ENCODE measurements at places on chromosomes 1 and 21. TPM values are rescaled to one million over a fixed set of nuclear protein-coding genes. Genes with fewer than 3 reads are reported as not detected.

DNA sequence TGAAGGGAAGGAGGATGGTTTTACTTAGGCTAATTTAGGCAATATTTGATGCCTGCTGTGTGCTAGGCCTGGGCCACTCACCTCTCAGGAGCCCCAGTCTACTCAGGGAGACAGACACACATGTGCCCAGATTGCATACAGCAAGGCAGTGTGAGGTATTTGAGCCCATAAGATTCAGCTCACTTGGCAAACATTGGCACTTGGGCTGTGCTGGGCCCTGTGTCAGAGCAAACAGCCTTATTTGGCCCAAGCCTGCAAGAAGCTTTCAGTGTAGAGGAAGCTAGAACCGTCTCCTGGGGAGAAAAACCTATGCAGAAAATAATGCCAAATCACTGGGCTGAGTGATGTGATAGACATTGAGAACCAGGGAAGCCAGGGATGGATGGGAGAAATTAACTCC, 3.9 kb upstream of the SYNC start:
- H3K4me1 ChIP-seq: peaks cover 13% of the 10 kb centered on the region
- no peak overlapping the region for H3K27ac ChIP-seq
- H3K4me3 ChIP-seq: no peak overlapping the region

DNA sequence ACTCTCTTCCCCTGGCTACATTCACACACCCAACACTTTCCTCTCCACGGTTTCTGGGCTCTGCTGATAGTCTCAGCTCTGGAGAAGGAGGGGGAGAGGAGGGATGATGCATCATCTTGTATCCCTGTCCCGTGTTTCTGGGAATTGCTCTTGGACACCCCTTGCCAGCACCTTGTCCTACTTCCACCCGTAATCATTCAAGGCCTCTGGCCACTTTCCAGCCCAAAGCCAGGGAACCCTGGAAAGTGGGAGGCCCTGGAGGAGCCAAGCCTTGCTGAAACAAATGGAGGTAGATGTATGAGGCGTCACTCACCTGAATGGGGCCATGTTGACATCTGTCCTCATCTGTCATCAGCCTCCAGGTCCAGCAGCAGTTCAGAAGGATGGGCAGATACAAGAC, 4.4 kb downstream of the PLEKHO1 start:
- no peak for DNase-seq
- no peak overlapping the region for H3K27ac ChIP-seq
- peaks cover 52% of the 10 kb centered on the region for H3K36me3 ChIP-seq

DNA sequence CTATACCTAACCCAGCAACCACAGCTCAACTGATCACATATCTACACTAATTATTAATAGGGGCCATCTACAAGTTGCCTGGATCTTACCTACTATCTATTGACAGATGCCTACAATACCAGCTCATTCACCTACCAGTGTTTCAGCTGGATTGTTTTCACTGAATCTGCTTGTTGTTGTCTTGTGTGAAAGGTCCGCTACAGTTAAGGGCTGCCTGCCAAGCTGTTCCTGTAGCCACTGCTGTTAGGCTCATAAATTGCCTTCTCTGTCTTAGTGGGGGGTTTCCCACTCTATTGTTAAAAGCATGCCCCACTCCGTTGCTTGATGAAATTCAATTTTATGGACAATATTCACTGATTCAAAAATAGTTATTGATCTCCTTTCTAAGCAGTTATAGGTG, 199.7 kb upstream of the TMPRSS15 start:
- H3K4me1 ChIP-seq: no peaks in the 10 kb centered on the region
- no peaks in the 10 kb centered on the region for H3K27me3 ChIP-seq
- no peak overlapping the region for H3K27ac ChIP-seq

DNA sequence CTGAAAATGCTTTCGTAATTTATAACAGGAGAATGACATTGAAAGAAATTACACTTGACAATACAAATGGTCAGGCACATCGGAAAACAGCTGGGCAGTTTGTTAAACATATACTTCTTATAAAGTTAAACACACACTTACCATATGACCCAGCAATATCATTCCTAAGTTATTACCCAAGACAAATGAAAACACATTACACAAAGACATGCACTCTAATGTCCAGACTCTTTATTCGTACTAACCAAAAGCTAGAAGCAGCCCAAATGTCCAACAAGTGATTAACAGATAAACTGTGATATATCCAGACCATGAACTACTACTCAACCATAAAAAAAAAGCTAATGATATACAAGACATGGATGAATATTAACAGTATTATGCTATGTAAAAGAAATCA, 8.5 kb downstream of the AKT3 start:
- no peak for DNase-seq
- no peak overlapping the region for H3K4me3 ChIP-seq
- H3K27me3 ChIP-seq: no peaks in the 10 kb centered on the region
- peaks cover 3% of the 10 kb centered on the region for H3K4me1 ChIP-seq
- peaks cover 2% of the 10 kb centered on the region for H3K36me3 ChIP-seq

The AMIGO1 gene
- total RNA-seq: 10.7 TPM

The PTGER3 gene
- 21.9 TPM for total RNA-seq

GRCh38 chr21:35223480-35224156, 174.5 kb upstream of the RUNX1 start:
- peaks cover 36% of the 10 kb centered on the region for H3K4me1 ChIP-seq
- no peaks in the 10 kb centered on the region for H3K36me3 ChIP-seq
- no peak overlapping the region for H3K4me3 ChIP-seq

DNA sequence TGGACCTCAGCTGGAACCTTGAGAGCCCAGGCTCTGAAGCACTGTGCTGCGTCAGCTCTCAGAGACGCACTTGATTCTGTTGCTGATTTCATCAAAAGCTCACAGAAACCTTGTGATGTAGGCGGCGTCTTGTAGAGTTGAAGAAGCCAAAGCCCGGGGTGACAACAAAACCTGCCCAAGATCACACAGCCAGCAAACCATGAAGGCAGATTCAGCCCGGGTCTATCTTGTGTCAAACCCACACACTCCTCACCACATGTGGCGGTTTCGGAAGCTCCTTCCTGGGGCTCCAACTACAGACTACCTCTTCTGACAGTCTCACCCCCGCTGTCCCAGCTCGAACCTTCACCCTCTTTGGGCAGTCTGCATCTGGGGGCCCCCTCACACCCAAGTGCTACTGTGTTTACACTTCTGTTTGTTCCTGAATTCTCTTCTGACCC, 50.4 kb downstream of the TENT5C start:
- peaks cover 94% of the 10 kb centered on the region for H3K4me1 ChIP-seq
- no peaks in the 10 kb centered on the region for H3K27me3 ChIP-seq
- H3K36me3 ChIP-seq: no peaks in the 10 kb centered on the region

The MATN1 gene
- total RNA-seq: 1.7 TPM

DNA sequence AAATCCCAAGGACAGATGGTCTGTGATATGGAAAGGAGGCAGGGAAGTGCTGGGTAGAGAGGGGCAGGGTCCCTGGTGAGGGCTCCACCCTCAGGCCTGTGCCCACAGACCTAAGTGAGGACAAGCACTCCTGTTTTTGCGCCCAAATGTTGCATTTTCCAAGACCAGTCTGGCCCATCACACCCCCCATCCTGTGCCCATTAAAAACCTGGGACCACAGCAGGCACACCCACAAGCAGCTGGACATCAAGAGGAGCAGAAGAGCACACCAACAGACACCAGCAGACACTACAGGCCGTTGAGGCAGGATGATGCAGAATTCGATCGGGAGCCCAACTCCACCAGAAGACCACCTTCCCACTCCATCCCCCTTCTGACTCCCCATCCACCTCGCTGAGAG, 72.8 kb downstream of the DMRTA2 start:
- H3K4me1 ChIP-seq: no peaks in the 10 kb centered on the region
- no peak overlapping the region for H3K27ac ChIP-seq
- H3K27me3 ChIP-seq: no peaks in the 10 kb centered on the region
- H3K36me3 ChIP-seq: no peaks in the 10 kb centered on the region

DNA sequence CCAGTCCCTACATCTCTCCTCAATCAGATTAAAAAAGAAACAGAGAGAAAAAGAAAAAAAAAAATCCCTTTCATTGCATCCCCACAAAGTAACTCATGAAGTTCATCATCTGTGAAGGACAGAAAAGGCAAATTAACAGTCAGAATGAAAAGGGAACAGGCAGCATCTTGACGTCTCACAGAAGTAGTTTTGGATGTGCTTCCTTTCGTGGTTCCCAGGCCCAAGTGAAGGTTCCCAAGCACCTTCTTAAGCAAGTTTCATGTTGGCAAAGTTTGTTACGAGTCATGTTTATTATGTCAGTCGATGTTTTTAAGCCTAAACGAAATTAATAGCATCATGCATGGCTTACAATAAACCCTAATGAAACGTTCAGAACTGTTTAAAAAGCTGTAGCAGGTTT, 475.2 kb downstream of the SETD4 start:
- no peak overlapping the region for H3K4me3 ChIP-seq
- H3K36me3 ChIP-seq: no peaks in the 10 kb centered on the region
- DNase-seq: no peak
- H3K27me3 ChIP-seq: no peaks in the 10 kb centered on the region
- no peak overlapping the region for H3K27ac ChIP-seq

The FCRL5 gene
- total RNA-seq: 0.23 TPM

- H3K4me1 ChIP-seq: no peaks in the 10 kb centered on the region
- H3K36me3 ChIP-seq: no peaks in the 10 kb centered on the region
- H3K4me3 ChIP-seq: no peak overlapping the region
- H3K27ac ChIP-seq: no peak overlapping the region
- H3K27me3 ChIP-seq: no peaks in the 10 kb centered on the region
Observed at GRCh38 chr1:240998024-240998423, 359.0 kb downstream of the RGS7 start.

DNA sequence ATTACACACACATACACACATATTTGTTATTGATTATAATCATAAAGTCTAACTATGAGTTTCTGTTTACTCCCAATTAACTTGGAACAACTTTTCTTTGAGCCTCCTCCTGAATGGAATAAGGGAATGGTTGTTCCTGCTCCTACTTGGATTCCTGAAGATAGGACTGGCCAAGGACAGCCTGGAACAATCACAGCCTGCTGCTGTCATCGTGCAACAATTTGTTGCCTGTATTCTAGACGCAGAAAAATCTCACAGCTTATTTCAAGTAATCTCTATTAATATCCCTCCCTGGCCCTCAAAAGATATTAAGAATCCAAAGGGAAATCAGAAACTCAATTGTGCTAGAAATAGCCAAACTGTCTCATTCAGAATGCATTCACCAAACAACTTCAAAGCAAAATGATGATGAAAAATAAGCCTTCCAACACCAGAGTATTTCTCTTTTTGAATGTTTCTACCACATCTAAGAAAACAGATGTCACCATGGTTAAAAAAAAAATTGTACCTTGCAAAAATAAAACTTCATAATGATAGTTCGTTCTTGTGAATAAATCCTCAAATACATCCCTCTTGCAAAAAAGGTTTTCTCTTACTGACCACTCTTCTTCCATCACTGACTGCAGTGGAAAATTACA, 30.9 kb downstream of the RCAN1 start:
- H3K4me1 ChIP-seq: no peaks in the 10 kb centered on the region
- no peaks in the 10 kb centered on the region for H3K27me3 ChIP-seq
- H3K27ac ChIP-seq: no peak overlapping the region
- no peaks in the 10 kb centered on the region for H3K36me3 ChIP-seq

Measured in natural killer cell (primary cell).